NCI-H187 treated with DMSO at 0.1 percent for 48 hours (cell line): ENCODE measurements at places on chromosomes 12 and 14.
A peak's percentile ranks its signal among the peaks of the same experiment; 100 is the strongest.

- peak; percentile 70 for DNase-seq
Observed at GRCh38 chr14:28751467-28752058, 15.0 kb upstream of the FOXG1 start.

DNA sequence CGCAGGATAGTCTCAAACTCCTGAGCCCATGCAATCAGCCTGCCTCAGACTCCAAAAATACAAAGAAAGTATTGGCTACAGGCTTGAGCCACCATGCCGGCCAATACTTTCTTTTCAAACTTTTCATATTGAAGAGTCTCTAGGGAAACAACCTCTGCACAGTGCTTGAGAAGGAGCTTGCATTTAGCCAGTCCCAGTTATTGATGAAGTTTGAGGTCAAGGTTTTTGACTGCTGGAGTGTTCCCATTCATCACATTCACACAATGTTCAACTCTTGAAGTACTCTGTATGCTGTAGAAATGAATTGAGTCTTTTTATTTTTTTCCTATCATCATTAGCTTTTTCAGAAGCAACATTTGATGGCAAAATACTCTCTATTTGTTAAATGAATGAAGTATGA lies 355.8 kb upstream of the E2F7 start:
- no peak for DNase-seq

- no peak for DNase-seq
Observed at GRCh38 chr12:82880442-82880901, 193.8 kb downstream of the TMTC2 start.

DNA sequence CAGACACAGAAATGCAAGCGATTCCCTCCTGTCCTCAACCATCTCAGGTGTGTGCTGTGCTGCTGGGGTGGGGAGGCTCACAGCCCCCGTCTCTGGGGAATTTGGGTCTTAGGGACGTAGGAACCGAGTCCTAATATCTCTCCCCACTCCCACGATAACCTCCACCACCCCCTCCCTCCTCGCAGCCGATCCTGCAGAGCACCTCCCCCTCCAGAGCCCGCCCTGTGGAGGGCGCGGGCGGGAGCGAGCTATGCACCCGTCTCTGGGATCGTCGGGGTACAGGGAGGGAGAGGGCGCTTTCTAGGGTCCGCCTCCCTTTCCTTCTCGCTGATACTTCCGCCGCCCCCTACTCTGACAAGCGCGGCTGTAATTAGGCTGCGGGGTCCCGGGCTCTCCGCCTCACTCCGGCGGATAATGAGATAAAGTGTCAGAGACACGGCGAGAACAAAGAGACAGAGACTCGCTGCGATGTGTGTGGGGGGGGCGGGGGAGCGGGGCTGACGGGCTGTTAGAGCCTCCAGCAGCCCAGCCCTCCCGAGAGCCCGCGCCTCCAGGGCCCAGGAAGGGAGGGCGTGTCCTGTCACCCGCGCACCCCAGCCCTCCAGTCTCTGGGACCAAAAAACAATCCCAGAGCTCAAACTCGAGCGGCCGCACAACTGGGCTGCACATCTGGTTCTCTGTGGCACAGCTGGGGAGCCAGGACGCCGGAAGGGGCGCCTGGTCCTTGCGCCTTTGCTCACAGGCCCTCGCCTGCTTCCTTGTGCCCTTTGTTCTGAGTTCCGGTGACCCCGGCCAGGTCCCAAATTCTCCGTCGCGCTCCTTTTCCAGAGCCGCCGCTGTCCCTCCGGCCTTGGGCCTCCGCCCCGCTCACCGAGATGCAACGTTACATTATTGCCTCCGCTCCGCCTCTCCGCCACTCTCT lies 8.7 kb downstream of the SHMT2 start:
- DNase-seq, result no peak

GRCh38 chr14:23643533-23644194 lies 7.5 kb downstream of the DHRS2 start:
- no peak for DNase-seq

- DNase-seq, result no peak
Observed at GRCh38 chr14:92014040-92014439, 25.8 kb downstream of the TRIP11 start.

DNA sequence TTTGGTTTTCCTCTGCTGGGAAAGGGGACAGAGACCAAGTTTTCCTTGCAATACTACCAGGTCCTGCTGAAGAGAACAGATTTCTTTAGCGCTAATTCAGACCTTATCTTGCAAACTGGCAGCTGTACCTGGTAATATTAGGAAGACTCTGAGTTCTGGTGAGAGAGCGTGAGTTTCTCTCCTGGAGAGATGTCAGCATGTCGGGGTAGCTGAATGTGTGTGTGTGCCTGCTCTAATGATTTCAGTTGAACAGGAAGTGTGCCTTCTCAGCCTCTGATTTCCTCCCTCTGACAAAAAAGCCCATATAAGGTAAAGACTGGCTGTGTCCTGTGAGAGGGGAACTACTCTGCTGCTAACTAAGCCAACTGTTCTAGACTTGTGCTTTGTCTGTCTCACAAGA lies 10.3 kb upstream of the ERP27 start:
- DNase-seq, result no peak

DNA sequence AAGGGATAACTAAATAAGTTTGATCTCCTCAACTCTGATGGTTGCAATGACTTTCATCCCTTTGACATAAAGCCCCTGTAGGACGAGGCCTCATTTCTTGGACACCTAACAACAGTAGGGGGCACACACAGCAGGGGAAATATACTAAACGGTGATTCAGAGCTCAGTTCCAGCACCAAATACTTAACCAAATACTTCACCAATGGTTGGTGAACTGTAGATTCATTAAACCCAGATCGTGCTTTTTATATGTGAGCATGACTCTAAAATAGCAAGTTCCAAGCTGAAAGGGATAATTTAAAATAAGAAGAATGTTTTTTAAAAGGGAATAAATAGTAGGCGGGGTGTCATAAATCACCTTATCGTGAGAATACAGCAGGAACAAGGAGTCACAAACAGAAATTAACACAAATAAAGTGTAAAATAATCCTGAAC lies 53.2 kb downstream of the ATG2B start:
- no peak for DNase-seq

DNA sequence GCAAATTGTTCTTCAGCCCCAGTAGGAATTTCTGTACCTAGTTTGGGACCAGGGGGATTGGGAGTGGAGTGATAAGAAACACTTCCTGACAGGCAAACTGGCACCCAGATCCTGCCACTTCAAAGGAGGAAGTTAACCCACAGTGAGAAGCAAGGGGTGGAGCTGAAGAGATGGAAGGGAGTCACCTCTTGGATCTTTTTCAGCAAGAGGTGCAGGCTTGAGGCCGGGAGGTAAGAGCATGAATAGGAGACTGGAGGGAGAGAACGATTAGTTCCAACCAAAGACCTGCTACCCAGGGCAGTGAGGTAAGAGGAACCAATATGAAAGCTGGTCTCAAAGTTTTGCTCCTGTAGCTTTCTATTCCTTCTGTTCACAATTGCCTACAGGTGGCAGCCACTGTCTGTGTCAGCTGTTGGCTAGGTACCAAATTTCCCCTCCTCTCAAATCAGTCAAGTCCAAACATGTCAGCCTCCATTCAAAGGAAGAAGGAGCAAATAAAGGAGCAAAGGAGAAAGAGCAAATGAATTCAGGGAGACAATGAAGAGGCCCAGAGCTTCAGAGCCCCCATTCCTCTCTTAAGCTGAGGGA lies 14.9 kb upstream of the TAC3 start:
- DNase-seq, result peak; percentile 71

DNA sequence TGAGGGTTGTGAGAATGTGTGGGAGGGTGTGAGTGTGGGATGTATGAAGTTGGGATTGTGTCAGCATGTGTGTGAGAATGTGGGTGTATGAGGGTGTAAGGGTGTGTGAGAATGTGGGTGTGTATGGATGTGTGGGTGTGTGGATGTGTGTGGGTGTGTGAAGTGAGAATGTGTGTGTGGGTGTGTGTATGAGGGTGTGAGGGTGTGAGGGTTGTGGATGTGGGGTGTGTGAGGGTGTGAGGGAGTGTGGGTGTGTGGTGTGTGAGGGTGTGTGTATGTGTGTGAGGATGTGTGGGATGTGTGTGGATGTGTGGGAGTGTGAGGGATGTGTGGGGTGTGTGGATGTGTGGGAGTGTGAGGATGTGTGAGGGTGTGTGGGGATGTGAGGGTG lies 37.0 kb downstream of the TMEM121 start:
- no peak for DNase-seq

DNA sequence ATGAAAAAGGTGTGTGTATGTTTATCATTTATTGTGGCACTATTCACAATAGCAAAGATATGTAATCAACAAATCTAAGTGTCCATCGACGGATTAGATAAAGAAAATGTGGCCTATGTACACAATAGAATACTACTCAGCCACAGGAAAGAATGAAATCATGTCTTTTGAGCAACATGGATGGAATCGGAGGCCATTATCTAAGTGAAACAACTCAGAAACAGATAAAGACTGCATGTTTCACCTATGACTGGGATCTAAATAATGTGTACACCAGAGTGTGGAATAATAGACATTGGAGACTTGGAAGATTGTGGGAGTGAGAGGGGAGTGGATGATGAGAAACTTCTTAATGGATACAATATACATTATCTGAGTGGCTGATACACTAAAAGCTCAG lies 44.0 kb downstream of the CCER1 start:
- no peak for DNase-seq

DNA sequence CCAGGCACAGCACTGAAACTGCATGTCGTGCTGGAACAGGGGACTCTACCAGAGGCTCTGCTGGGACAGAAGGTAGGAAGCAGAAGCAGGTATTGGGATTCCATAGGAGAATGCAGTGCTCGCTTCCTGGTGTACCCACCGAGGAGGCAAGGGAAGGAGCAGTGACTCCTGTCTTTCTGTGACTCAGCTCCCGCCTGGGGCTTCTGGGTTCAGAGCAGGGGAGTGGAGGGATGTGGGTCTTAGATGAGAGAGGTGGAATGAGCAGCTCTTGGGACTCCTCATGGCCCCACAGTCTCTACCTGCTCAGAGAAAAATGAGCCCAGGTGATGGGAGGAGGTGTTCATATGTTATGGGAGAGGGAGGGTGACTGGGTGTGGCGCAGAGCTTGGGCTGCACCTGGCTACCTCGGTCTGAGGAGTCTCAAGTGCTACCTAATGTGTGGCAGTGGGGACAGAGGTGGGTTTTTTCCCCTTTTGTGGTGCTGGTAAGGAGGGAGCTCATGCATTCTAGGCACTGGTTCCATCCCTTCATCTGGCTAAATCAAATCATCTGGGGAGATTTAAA lies 26.3 kb downstream of the WNT5B start:
- no peak for DNase-seq

DNA sequence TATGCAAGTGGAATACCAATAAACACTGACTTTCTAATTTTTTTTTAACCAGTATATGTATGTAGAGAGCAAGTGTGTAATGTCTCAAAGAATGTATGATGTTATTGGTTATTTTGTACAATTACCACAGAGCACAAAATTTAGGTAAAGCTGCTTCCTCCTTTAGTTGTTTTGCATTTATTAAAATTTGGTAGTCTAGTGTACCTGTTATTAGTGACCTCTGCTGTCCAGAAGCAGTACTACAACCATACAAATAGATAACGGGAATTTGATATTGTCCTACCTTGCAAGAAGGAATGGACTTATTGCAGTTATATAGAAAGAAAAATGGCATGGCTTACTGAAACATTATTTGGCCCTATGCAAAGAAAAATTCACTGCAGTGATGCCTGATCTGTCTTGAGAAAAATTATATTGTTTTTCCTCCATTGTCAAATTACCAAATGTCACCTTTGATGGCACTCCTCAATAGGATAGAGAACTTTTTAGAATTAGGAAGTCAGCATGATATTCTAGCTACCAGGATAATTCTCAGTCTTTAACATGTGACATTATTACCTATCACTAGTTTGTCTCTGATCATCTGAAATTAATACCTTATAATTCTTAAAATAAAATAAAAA lies 153.9 kb upstream of the RMST start:
- DNase-seq, result no peak
